ENCODE measurements at places on chromosomes 16 and 17. TPM values are rescaled to one million over a fixed set of nuclear protein-coding genes. Genes with fewer than 3 reads are reported as not detected.

Gene ZNF598
- total RNA-seq: 66.9 TPM

Gene TVP23A
- not detected for total RNA-seq

Gene ABCC12
- total RNA-seq: not detected

Gene KRTAP1-1
- not detected for total RNA-seq

Gene CCL8
- not detected for total RNA-seq

Gene IL4R
- total RNA-seq: 36.8 TPM

Gene PYY
- not detected for total RNA-seq

Gene CA5A
- not detected for total RNA-seq

Gene KRT16
- total RNA-seq: 2.0 TPM

Gene PHKB
- 33.3 TPM for total RNA-seq

Gene CAMKK1
- 5.9 TPM for total RNA-seq

Gene CCDC144A
- total RNA-seq: 0.22 TPM

Gene KIF19
- not detected for total RNA-seq

Gene PRSS22
- 9.5 TPM for total RNA-seq

Gene FNDC8
- not detected for total RNA-seq

Gene FSCN2
- total RNA-seq: 0.51 TPM

Gene TERB1
- total RNA-seq: not detected

Gene EPX
- total RNA-seq: not detected

Gene PYDC1
- total RNA-seq: not detected

Gene SPATA22
- 0.07 TPM for total RNA-seq

Gene DNAI2
- not detected for total RNA-seq
